Activated CD4-positive, CD25-positive, alpha-beta regulatory T cell treated with anti-CD3 and anti-CD28 coated beads, Interleukin-2, amount 50 U/mL, for 16 hours (primary cell): ENCODE measurements at places on chromosomes 12 and 14.

DNA sequence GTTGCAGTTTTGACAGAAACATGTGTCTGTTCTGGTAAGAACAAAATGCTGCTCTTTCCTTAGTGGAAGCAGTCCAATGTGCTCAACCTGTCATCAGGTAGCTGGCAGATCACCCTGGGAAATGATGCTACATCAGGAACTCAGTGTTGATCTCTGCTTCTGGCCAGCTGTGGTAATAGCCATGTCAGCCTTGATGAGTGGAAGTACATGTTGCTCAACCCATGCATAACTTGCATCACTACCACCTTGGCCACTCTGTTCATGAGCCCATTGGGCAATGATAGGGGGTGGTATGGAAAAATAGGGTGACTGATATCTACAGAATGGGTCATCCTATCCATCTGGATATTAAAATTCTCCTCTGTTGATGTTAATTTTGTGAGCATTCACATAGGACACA, 411.0 kb downstream of the C12orf50 start:
- DNase-seq: no peak

GRCh38 chr14:45145214-45145613, 9.5 kb downstream of the FANCM start:
- DNase-seq: no peak

DNA sequence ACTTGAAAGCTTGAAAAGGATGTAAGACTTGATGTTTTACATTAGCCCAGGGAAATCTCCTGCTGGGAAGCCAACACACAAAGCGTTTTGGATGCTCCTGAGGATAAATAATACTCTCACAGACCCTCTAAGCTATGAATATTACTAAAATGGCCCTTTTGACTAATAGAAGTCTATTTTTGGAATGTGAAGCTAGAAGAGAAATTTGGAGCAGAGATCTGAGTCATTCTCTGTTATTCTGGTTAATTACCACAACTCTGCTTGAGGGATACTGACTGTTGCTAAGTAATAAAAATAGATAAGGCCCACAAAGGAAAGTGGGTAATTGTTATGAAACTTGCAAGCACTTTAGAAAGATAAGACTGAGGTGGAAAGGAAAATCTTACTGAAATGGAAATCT, 346.2 kb upstream of the STXBP6 start:
- DNase-seq: no peak

DNA sequence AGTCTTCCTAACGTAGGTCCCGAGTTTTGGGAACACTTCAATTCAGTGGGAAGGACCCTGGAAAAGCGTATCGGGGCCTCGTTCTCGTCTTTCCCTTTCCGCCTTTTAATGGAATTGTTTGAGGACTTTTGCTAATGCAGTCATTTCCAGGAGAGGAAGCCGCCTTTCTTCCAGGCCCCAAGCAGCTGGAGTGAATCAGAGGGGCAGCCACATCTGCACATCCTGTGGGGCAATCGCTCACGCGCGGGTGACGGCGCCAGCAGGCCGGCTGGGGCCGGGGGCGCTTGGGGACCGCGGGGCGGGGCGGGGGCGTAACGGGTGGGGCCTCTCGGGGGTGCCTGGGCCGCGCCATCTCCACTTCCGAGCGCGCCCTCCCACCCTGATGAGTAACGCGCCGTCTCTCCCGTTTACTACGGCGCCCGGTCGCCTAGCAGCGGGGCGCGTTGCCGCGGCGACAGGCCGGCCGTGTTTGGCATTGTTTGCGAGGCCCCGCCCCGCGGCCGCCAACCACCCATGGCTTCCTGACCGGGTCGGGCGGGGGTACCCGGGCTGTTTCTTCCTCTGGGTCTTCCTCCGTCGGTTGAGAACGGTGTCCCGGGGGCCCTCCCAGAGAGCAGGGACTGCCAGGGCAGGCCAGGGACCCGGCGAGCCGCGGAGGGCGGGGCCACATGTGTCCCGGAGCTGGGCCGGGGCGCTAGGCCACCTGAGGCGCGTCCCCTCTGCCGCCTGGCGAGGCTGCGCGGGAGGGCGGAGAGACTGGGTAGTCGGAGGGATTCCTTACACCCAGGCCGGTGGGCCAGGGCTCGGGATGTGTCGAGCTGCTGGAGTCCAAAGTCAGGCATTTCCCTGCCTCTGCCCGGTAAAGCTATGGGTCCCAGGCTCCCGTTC, 2.3 kb downstream of the GSG1 start:
- DNase-seq: peak; percentile 86
